ENCODE measurements at places on chromosomes 5 and 9.
A peak's percentile ranks its signal among the peaks of the same experiment; 100 is the strongest.

- no peak for DNase-seq
These were observed 4.9 kb downstream of the FSTL4 start for GRCh38 chr5:133607451-133607850.

DNA sequence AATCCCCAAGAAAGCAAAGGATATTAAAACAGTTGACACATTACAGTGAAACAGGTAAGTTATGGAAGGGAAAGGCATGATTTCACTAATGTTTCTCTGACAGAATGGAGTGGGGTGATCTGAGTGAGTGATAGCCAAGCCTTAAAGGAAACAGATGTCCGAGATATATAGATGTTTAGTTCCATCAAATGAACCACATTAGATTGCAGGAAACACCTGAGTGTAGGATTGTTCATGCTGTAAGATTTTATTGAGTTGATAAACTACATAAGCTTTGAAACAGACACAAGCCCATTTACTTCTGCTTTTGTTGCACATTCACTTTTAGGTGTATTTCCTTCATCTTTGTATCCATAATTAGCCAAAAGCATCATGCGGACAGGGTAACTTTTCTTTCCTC lies 167.1 kb upstream of the PPP1R2B start:
- DNase-seq, result no peak

DNA sequence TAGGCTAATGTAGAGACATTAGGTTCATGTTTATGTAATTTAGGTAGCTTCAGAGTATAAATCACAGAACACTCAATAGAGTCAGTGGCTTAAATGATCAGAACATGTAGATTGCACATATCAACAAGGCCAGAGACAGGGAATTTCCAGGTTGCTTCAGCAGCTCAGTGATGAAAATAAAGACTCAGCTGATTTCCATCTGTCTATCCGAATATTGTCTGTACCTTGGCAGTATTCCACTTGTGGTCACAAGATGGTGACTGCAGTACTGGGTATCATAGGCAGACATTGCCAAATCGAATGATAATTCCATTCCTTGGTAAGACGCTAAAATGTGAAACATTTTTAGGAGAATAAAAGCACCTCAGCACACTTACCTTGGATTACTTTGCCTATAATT lies 702.2 kb downstream of the MAT2B start:
- DNase-seq, result no peak

GRCh38 chr9:130693426-130694191 lies at the start of gene EXOSC2:
Gene EXOSC2 (plus strand): TSS chr9:130693780. CDS start chr9:130693792, 12 bp downstream.
- peak; percentile 92 for DNase-seq

GRCh38 chr9:86301686-86302085 lies 19.3 kb upstream of the ISCA1 start:
- DNase-seq, result no peak

DNA sequence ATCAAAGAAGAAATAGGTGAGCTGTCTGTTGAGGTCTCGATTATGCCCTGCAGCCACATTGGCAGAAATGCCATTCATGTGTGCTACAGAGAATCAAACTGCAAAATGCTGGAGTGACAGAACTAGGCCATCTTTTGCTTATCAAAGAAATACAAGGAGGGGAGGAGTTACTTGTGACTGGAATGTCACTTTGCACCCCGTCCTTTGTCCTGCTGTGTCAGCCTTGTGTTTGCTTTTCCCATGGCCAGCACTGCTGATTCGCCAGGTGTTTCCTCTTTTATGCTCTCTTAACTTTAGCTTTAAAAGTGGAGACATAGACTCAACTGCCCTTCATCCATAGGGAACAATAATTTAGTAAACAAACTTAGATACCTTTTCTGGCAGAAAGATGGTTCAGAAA lies 54.3 kb downstream of the SLC46A2 start:
- no peak for DNase-seq

- DNase-seq, result no peak
These were observed 10.2 kb upstream of the DAB2IP start for GRCh38 chr9:121641224-121641611.

GRCh38 chr9:79236466-79236865 lies 335.3 kb upstream of the TLE4 start:
- no peak for DNase-seq
